HFFc6 (cell line): ENCODE measurements at places on chromosomes 4 and X. TPM values are rescaled to one million over a fixed set of nuclear protein-coding genes. Genes with fewer than 3 reads are reported as not detected.

- peak; percentile 37 for DNase-seq
Observed at GRCh38 chr4:187075514-187075913, 351.9 kb upstream of the FAT1 start.

Gene PHOX2B
- not detected in 3 replicates for total RNA-seq

Gene PTPN13
- 48.2 to 57.3 TPM (median 52.1 TPM) in 3 replicates for total RNA-seq

- DNase-seq, result no peak
Observed at GRCh38 chr4:135236048-135236447, 1034.5 kb upstream of the PABPC4L start.

Gene NALF2
- not detected in 3 replicates for total RNA-seq

DNA sequence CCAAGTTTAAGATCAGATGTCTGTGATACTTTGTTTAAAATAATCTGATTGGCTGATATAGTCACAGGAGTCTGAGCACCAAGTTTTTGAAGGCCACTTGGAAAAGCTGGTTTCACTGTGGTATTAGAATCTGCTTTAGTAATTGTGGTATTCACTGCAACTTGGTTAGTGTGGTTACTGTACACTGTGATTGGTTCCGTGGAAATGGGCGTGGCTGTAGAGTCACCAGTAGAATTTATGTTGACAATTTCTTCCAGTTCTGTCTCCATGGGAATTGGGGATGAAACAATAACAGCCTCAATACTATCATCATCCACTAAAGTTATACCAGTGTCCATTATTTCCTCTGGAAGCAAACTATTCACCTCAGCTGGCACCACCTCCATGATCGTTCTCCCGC lies 26.2 kb downstream of the LIN54 start:
- DNase-seq, result peak; percentile 76

DNA sequence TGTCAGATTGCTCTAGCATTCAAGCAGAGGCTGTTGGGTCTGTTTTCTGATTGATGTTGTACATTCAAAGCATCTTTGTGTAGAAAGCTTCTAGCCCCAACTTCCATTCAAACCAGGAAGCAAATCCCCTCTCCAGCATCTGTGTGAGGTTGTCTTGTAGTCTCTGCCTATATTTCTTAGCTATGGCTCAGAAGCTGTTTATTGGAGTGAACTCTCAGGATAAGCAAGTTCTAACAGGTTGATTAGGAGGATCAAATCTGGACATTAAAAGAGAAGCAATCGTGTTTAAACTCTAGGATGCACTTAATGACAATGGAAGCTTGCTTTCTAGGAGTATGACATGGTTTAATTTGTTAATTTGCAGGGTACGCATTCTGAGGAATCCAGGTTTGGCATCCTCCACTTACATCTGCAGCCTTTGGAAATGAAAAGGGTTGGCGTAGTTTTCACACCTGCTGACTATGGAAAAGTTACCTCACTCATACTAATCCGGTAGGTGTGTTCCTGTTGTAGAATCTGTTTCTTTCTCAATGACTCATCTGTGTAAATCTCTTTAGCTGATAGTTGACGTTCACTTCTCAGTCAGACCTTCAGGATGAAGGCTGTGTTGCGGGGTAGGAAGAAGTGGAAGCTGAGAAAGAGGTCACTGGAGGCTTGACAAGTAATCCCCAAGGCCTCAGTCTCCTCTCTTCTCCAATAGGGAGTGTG lies 88.0 kb upstream of the TLR2 start:
- DNase-seq, result no peak

Gene CXCL8
- total RNA-seq, result 0.39 and 1.7 TPM in 2 replicates

Gene HSFX3
- total RNA-seq, result not detected in 3 replicates

- no peak for DNase-seq
Observed at GRCh38 chrX:85516131-85516530, 136.7 kb upstream of the POF1B start.

DNA sequence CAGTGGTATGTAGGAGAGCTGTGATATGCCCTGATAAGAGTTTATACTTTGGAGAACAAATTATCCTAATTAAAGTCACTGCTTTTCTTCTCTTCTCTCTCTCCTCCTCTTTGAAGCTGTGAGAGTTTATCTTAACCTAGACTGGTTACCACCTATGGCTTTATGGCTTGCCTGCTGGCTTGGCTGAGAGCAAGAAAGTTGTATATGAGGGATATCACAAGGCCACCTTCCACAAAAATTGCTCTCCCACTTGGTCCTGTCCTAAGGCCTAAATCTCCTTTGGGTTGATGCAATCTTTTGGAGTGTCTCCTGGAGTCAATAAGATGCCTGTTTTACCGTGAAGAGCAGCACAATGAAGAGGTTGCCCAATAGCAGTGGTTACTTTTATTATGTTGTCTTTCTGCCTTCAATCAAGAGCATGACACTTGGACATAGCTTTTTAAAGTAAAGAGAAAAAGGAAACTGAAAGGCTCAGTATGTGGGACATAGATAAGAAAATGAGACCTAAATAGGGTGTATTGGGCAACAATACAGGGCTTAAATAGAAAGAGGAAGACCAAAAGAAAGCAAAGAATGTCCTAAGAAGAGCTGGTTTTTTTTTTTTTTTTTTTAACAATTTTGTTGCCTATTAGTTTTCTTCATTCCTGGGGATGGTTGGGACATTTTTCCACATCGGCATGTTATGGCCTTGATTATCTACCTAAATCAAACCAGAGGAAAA lies 9.2 kb downstream of the GUCY1A1 start:
- no peak for DNase-seq

DNA sequence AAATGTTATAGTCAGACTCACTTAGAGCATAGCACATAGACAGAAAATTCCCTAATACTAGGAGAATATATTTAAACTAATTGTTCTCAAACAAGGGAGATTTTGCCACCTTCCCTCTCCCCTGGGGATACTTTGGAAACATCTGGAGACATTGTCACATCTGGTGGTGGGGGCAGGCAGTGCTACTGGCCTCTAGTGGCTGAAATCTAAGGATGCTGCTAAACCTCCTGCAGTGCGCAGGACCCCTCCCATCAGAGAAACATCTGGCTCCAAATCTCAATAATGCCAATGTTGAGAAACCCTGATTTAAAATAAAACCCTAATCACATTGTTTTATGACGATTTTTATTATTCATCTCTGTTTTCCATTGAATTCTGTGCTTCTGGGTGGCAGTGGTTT lies 244.9 kb downstream of the FRMPD4 start:
- DNase-seq, result no peak

GRCh38 chr4:37812713-37813112 lies 13.8 kb upstream of the PGM2 start:
- DNase-seq, result peak; percentile 40

Gene INTU
- total RNA-seq, result 4.1 to 6.1 TPM (median 5.5 TPM) in 3 replicates

Gene NUP62CL
- not detected in 3 replicates for total RNA-seq

GRCh38 chrX:5155301-5155700 lies 1073.4 kb downstream of the NLGN4X start:
- no peak for DNase-seq

GRCh38 chrX:78506248-78506647 lies 152.9 kb downstream of the RTL3 start:
- no peak for DNase-seq
